ENCODE measurements at places on chromosomes 16 and 17. TPM values are rescaled to one million over a fixed set of nuclear protein-coding genes. Genes with fewer than 3 reads are reported as not detected.

SMPD3 gene
- 0.23 TPM for total RNA-seq

KRTAP9-4 gene
- total RNA-seq = not detected

RGS11 gene
- total RNA-seq = 10.6 TPM

GRCh38 chr16:80023865-80024264 is 423.3 kb upstream of the MAF start:
- DNase-seq = no peak

GRCh38 chr17:73255671-73256181 is 6.0 kb downstream of the CPSF4L start:
- DNase-seq = peak; percentile 86

DNA sequence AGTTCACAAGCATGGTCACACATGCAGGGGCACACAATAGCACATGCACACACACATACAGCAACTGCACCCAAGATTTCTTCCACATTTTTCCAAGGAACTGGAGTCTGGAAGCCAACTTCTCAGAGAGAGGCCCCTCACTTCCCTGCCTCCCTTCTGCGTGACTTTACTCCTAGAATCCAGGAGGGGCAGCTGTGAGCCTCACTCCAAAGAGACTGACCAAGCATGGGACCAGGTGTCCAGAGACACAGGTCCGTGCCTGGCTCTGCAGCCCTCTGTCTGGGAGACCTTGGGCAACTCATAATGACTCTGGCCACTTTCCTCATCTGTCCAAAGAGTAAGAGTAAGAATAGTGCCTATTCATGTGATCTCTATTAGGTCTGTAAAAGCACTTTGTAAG is 104.7 kb upstream of the TMEM132E start:
- DNase-seq = no peak

DNA sequence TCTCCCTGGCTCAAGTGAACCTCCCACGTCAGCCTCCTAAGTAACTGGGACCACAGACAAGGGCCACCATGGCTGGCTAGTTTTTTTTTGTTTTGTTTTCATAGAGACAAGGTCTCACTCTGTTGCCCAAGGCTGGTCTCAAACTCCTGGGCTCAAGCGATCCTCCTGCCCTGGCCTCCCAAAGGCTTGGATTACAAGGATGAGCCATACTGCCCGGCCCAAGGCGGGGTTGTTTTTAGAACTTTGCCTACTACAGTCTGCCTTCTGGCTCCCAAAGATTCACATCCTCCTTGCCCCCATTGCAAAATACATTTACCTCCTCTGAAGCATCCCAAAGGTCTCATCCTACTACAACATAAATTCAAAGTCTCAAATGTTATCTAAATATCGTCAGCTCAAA is 49.5 kb upstream of the PHOSPHO1 start:
- DNase-seq = peak; percentile 50

GRCh38 chr16:47198180-47198575 is 54.4 kb upstream of the NETO2 start:
- DNase-seq = no peak

DNA sequence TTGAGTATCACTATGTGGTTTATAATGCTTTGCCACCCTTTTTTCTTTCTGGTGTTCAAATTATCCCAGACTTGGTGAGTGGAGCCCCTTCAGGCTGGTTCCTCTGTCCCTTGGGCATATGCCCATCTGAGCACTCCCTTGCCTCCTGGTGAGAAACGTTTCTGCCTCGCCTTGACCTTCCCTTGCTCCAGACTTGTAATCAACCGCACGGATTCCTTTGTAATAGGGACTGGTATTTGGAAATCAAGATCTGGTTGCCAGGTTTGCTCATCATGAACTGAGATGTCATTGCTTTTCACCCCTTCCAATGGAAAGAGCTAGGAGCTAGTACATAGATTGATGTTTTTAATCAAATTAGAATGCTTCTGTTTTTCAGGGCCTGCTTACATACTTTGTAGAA is 43.7 kb downstream of the SEC14L1 start:
- no peak for DNase-seq

- no peak for DNase-seq
These were observed 45.0 kb downstream of the ESRP2 start for GRCh38 chr16:68190736-68191510.

- no peak for DNase-seq
These were observed 76.2 kb downstream of the RBFOX1 start for GRCh38 chr16:7408700-7409365.

GRCh38 chr17:52149626-52150025 is 8.9 kb downstream of the CA10 start:
- DNase-seq = no peak

Measured in posterior vena cava (tissue), 2 donors.